ENCODE measurements at places on chromosomes 7 and 10.

DNA sequence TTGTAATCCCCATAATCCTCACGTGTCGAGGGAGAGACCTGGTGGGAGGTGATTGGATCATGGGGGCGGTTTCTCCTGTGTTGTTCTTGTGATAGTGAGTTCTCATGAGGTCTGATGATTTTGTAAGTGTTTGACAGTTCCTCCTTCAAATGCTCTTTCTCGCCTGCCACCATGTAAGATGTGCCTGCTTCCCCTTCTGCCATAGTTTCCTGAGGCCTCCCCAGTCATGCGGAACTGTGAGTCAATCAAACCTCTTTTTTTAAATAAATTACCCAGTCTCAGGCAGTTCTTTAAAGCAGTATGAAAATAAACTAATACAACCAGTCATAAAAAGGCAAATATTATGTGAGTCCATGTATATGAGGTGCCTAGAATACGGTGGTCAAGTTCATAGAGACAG, 87.5 kb downstream of the FRMD4A start:
- no peaks in the 10 kb centered on the region for H3K36me3 ChIP-seq
- H3K27ac ChIP-seq: no peak overlapping the region
- no peak for DNase-seq
- H3K27me3 ChIP-seq: peaks cover 74% of the 10 kb centered on the region
- H3K4me3 ChIP-seq: no peak overlapping the region
- peaks cover 2% of the 10 kb centered on the region for H3K4me1 ChIP-seq

GRCh38 chr7:155457544-155458110, 302 bp upstream of the EN2 start:
- DNase-seq: no peak
- H3K4me3 ChIP-seq: peak overlapping the region; percentile 86
- peaks cover 18% of the 10 kb centered on the region for H3K4me1 ChIP-seq

- H3K36me3 ChIP-seq: no peaks in the 10 kb centered on the region
- no peak for DNase-seq
- no peak overlapping the region for H3K4me3 ChIP-seq
- no peak overlapping the region for H3K27ac ChIP-seq
- H3K27me3 ChIP-seq: no peaks in the 10 kb centered on the region
Measured at GRCh38 chr7:120070201-120070600, 202.8 kb upstream of the KCND2 start.

- H3K4me3 ChIP-seq: no peak overlapping the region
- no peak for DNase-seq
- no peaks in the 10 kb centered on the region for H3K4me1 ChIP-seq
- H3K27ac ChIP-seq: no peak overlapping the region
- H3K36me3 ChIP-seq: peaks cover 3% of the 10 kb centered on the region
Measured at GRCh38 chr10:114663626-114664025, 5.6 kb upstream of the ABLIM1 start.

GRCh38 chr10:30058570-30059132, 735 bp downstream of the JCAD start:
- no peak overlapping the region for H3K27ac ChIP-seq
- H3K36me3 ChIP-seq: peaks cover 2% of the 10 kb centered on the region
- peaks cover 62% of the 10 kb centered on the region for H3K27me3 ChIP-seq

DNA sequence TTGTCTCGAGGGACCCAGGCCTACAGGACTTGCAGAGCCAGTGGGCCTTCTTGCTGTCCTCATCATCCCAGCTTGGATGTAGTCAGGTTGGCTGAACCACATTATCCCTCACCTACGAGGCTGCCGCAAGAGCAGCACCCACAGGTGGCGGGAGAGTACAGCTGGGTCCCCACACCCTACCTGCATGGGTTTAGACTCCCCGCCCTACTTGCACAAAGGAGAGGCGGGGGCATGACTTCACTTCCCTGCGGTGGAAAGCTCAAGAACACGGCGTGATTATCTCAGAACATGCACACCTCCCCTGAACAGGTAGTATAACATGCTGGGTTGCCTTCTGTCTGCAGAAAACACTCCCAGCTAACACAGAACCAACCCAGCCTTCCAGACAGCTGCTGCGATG, 57.5 kb downstream of the CTBP2 start:
- no peak overlapping the region for H3K4me3 ChIP-seq
- DNase-seq: no peak
- H3K4me1 ChIP-seq: no peaks in the 10 kb centered on the region
- no peak overlapping the region for H3K27ac ChIP-seq
- no peaks in the 10 kb centered on the region for H3K36me3 ChIP-seq

DNA sequence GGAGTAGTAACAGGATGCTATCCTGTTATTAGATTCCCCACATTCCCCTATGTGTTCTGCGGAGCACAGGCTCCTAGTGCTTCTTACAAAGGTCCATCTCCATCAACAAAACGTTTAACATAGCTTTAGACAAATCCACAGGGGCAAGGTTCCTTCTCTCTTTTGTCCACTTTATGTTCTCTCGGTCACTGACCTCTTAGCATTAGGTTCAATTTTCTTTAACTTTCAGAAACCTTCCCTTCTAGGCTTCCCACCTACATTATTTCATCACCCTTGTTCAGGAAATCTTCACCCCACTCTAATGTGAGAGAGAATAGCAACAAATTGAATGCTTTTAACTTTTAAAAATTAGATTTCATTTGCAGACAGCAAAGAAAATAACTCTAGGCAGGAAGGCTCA, 84.9 kb downstream of the DOCK4 start:
- H3K27me3 ChIP-seq: peaks cover 16% of the 10 kb centered on the region
- H3K4me3 ChIP-seq: no peak overlapping the region
- no peaks in the 10 kb centered on the region for H3K36me3 ChIP-seq
- H3K4me1 ChIP-seq: no peaks in the 10 kb centered on the region
- H3K27ac ChIP-seq: no peak overlapping the region
- DNase-seq: no peak

GRCh38 chr10:133275684-133276092, 980 bp downstream of the ADAM8 start:
- H3K4me3 ChIP-seq: peak overlapping the region; percentile 91
- peak overlapping the region; percentile 99 for H3K27ac ChIP-seq
- H3K27me3 ChIP-seq: no peaks in the 10 kb centered on the region
- peaks cover 55% of the 10 kb centered on the region for H3K36me3 ChIP-seq
- DNase-seq: peak; percentile 49
- peaks cover 35% of the 10 kb centered on the region for H3K4me1 ChIP-seq

GRCh38 chr10:44745920-44746319, 165.2 kb upstream of the TMEM72 start:
- no peaks in the 10 kb centered on the region for H3K4me1 ChIP-seq
- H3K4me3 ChIP-seq: no peak overlapping the region
- H3K27ac ChIP-seq: no peak overlapping the region
- no peaks in the 10 kb centered on the region for H3K27me3 ChIP-seq

DNA sequence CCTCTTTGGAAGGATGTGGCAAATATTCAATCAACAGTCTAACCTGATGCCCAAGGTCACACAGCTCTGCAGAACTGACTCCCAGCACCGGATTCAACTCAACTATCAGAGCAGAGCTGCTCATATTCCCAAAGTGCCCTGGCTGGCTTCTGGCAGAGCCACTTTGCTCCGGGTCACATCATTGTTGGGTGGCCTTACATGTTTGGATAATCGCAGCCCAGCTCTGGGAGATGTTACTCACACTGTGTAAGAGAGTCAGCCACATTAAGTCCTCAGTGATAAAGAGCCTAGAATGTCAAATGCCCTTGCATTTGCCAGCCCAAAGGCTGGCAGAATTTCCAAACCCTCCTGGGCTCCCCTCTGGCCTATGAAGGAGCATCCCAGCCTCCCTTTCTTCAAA, 79.8 kb upstream of the PDE1C start:
- no peaks in the 10 kb centered on the region for H3K36me3 ChIP-seq
- H3K27me3 ChIP-seq: no peaks in the 10 kb centered on the region
- no peak overlapping the region for H3K27ac ChIP-seq

DNA sequence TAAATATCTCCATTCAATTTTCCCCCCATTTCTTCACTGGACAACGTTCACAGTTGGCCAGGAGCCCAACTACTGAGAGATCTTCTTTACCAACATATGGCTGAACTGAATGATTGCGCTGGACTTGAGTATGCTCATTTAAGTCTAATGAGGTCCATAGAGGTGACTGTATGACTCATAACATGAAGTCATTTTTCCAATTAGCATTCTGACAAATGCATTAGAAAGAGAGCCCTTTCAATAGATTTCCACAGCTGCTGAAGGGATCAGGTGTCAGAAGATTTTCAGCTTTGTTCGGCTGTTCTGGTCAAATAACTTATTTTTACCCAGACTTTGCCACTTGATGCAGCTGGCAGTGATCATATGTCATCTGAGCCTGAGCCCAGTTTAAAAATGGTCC, 438.0 kb downstream of the ETV1 start:
- no peaks in the 10 kb centered on the region for H3K36me3 ChIP-seq
- H3K4me1 ChIP-seq: no peaks in the 10 kb centered on the region
- H3K4me3 ChIP-seq: no peak overlapping the region
- DNase-seq: no peak
- H3K27ac ChIP-seq: no peak overlapping the region

DNA sequence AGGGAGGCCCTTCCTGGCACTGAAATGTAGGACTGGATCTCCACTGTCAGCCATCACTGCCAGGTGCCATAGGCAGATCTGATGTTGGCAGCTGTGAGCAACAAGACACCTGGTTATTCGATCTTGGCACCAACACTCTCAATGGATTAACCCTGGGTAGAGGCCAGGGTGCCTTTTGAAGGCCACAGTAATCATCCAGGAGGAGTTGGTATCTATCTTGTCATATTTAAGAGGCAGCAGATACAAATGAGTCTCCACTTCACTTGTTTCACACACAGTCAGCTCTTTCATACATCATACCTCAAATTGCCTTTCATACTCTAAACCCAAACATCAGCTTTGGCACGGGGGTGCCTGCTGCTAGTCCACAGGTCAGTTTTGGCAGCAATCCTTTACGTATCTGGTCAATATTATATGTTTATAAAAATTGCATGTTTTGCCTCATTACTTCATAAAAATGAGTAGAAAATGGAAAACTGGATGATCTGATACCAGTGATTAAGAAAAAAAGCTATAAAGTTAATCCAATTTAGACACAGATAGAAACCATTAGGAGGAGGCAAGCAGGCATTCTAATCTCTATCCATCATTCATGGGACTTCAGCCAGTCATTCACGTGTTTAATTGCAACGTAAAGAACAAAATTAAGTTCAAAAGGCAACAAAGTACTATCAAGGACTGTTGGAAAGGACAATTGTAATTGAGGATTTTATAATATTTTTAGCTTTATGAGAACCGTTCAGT, 12.7 kb upstream of the CACUL1 start:
- H3K4me1 ChIP-seq: no peaks in the 10 kb centered on the region
- no peak for DNase-seq
- no peak overlapping the region for H3K4me3 ChIP-seq
- H3K36me3 ChIP-seq: no peaks in the 10 kb centered on the region
- H3K27ac ChIP-seq: no peak overlapping the region

DNA sequence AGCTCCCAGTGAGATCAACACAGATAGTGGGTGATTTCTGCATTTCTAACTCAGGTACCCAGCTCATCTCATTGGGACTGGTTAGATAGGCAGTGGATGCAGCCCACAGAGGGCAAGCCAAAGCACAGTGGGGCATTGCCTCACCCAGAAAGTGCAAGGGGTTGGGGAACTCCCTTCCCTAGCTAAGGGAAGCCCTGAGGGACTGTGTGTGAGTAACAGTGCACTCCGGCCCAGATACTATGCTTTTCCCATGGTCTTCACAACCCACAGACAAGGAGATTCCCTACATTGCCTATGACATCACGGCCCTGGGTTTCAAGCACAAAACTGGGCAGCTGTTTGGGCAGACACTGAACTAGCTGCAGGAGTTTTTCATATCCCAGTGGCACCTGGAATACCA, 62.8 kb downstream of the PPP1R3A start:
- no peaks in the 10 kb centered on the region for H3K36me3 ChIP-seq
- no peaks in the 10 kb centered on the region for H3K4me1 ChIP-seq
- H3K27me3 ChIP-seq: no peaks in the 10 kb centered on the region
- DNase-seq: no peak
- H3K4me3 ChIP-seq: no peak overlapping the region

- no peak overlapping the region for H3K27ac ChIP-seq
- H3K27me3 ChIP-seq: peaks cover 55% of the 10 kb centered on the region
- DNase-seq: no peak
- no peaks in the 10 kb centered on the region for H3K36me3 ChIP-seq
- H3K4me1 ChIP-seq: peaks cover 5% of the 10 kb centered on the region
- H3K4me3 ChIP-seq: no peak overlapping the region
Measured at GRCh38 chr10:28722065-28722803, 44.9 kb downstream of the BAMBI start.

DNA sequence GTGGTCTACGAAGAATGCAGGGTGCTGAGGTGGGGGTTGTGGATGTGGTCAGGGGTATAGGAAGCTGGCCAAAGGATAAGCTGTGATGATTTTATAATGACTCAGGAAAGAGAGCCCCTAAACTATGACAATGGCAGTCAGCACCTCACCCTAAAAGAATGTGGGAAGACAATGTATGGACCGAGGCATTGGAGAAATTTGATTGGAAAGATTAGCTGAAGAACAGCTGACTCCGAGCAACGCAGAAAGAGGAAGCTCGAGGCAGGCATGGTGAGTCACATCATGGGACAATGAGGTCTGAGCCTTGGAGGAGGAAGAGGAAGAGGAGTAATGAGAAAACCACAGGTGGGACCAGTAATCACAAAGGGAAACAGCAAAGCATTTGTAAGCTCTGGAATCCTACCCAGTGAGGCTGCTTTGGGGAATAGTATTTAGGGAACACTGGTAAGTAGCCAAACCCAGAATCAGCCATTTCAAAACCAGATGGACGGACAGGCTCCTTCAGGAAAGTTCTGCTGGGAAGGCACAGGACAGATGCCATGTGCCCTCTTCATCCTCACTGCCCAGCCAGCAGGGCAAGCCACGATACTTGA, 295.4 kb downstream of the PRPF18 start:
- no peak overlapping the region for H3K4me3 ChIP-seq
- no peaks in the 10 kb centered on the region for H3K36me3 ChIP-seq
- peaks cover 18% of the 10 kb centered on the region for H3K27me3 ChIP-seq
- no peaks in the 10 kb centered on the region for H3K4me1 ChIP-seq
- DNase-seq: no peak
- no peak overlapping the region for H3K27ac ChIP-seq

DNA sequence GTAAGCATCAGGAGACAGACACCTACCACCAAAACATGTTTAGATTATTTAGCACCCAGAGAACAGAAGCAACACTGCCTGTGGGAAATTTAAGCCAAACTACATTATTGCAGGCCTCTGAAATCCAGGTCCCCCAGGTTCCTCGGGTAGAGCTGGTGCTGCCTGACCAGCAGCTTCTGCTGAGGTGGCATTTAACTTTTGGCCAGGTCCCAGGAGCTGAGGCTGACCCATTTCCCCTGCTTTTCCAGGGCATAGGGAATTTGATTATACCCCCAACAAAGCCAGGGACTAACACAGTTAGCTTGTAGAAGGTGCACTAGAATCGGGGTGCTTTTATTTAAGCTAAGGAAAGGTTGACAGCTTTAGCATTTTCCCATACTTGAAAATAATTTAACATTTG, 4.7 kb downstream of the LRRC4 start:
- H3K4me3 ChIP-seq: no peak overlapping the region
- no peaks in the 10 kb centered on the region for H3K27me3 ChIP-seq
- no peak for DNase-seq
- peaks cover 10% of the 10 kb centered on the region for H3K36me3 ChIP-seq
- no peak overlapping the region for H3K27ac ChIP-seq

- H3K36me3 ChIP-seq: no peaks in the 10 kb centered on the region
- no peaks in the 10 kb centered on the region for H3K27me3 ChIP-seq
- H3K4me1 ChIP-seq: no peaks in the 10 kb centered on the region
Measured at GRCh38 chr10:107848726-107849360, 684.3 kb upstream of the SORCS1 start.

GRCh38 chr10:50540069-50540825, 83.5 kb downstream of the SGMS1 start:
- peak overlapping the region; percentile 15 for H3K27ac ChIP-seq
- H3K4me3 ChIP-seq: peak overlapping the region; percentile 13
- peaks cover 50% of the 10 kb centered on the region for H3K4me1 ChIP-seq
- no peaks in the 10 kb centered on the region for H3K27me3 ChIP-seq
- DNase-seq: no peak

GRCh38 chr7:78594156-78594555, 795.6 kb downstream of the PHTF2 start:
- no peak overlapping the region for H3K4me3 ChIP-seq
- no peak overlapping the region for H3K27ac ChIP-seq
- H3K27me3 ChIP-seq: no peaks in the 10 kb centered on the region
- no peak for DNase-seq
